ENCODE measurements at places on chromosomes 6 and 20.

DNA sequence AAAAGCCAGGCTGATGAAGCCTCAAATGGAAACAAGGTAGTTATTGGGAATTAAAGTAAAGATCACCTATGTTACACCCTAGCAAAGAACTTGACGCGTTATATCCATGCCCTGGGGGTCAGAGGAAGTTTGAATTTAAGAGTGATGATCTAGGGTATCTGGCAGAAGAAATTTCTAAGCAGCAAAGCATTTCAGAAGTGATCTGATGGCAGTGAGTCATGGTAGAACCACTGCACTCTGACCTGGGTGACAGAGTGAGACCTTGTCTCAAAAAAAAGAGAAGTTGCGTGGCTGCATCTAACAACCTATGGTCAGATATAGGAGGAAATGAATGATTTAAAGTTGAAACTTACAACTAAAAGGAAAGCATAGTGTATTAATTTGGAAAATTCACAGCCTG lies 45.2 kb downstream of the SCP2D1 start:
- DNase-seq, result no peak

DNA sequence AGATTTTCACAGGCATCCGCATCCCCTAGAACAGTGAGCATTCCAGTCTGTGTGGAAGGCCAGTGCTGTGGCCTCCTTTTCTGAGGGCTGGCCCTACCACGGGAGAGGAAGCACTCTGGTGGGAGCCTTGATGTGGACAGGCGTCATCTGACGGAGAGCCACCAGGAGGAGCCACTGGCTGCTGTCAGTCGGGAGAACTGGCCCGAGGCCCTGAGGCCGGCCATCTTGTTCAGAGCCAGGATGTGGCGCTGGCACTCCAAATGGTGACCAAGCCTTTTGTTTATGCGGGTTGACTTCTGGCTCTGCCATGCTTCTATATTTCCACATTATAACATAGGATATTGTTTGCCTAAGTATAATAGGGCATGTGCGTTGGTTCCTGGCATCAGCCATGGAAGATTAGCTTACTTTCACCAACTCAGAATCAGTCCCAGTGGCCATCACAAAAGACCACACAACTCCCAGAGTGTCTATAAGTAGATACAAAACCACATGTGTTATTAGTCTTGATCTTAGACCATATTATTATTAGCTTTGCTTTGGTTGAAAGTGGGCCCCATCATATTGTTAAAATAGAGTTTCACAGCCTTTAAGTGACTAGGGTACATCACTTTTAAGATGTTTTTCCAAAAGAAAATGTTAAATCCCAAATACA lies 273.9 kb upstream of the TAB2 start:
- DNase-seq, result no peak

- no peak for DNase-seq
Measured at GRCh38 chr6:22451962-22452361, 117.4 kb upstream of the HDGFL1 start.

GRCh38 chr6:113997116-113997515 lies 26.2 kb upstream of the HDAC2 start:
- no peak for DNase-seq

- DNase-seq, result no peak
Measured at GRCh38 chr20:3436864-3437574, 29.6 kb upstream of the DNAAF9 start.

- DNase-seq, result peak; percentile 37
Measured at GRCh38 chr20:3818155-3819151, 1.9 kb upstream of the AP5S1 start.

DNA sequence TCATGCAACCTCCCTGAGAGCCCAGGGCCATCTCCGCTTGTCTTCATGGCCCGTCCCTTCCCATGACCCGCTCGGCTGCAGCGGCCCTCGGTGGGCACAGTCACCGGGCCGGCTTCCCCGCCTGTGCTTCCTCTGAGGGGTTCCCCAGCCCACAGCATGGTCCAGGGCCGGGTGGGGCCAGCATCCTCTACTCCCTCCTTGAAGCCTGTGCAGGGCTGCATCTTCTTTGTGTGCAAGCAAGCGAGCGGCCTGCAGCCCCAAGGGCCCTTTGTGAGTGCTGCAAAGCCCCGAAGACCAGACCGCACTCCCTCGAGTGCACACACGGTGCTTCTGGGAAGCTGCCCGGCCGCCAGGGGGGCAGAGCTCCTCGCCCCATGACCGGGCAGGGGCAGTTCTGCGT lies 265.8 kb downstream of the TAF4 start:
- no peak for DNase-seq

DNA sequence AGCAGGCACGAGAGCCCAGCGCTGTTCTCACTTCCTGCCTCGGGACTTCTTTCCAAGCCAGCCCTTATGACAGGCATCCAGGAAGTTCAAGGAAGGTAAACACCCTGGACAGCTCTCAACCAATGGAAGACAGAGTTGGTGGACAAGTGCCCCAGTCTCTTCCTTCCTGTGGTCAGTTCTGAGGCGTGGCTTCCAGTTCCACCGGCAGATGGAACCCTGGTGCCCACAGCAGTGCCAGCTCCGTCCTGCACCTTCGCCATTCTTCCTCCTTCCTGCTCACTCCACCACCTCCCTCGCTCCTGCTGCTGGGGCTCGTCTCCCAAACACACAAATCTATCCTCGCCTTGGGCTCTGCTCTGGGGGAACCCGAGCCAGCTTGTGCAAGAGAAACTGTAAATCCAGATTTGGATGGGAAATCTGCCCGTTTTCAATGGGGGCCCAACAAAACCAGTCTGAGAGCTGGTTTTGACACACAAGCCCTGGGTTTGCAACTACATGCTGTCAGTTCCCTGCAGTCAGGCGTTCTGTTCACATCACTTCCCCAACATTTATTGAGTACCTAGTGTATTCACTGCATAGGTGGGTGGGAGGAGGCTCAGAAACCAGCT lies 162.7 kb downstream of the GRM4 start:
- no peak for DNase-seq

DNA sequence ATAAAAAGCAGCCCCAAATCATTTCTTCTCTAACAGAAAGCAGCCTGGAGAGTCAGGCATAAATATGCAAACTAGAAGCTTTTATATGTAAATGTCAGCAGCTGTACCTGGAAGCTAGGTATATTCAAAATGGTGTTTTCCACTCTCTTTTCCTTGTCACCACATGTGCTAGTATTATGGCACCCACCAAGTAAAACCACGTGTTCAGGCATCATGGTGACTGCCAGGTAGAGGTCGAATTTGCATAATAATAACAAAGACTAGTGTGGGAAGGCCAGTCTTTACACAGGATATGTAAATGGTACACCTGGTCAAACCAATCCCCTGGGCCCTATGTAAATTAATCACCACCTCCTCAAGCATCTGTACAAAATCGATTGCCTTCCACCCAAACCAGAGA lies 124.0 kb downstream of the MMUT start:
- DNase-seq, result no peak

- no peak for DNase-seq
Measured at GRCh38 chr6:166553563-166554271, 32.8 kb downstream of the RAMACL start.

DNA sequence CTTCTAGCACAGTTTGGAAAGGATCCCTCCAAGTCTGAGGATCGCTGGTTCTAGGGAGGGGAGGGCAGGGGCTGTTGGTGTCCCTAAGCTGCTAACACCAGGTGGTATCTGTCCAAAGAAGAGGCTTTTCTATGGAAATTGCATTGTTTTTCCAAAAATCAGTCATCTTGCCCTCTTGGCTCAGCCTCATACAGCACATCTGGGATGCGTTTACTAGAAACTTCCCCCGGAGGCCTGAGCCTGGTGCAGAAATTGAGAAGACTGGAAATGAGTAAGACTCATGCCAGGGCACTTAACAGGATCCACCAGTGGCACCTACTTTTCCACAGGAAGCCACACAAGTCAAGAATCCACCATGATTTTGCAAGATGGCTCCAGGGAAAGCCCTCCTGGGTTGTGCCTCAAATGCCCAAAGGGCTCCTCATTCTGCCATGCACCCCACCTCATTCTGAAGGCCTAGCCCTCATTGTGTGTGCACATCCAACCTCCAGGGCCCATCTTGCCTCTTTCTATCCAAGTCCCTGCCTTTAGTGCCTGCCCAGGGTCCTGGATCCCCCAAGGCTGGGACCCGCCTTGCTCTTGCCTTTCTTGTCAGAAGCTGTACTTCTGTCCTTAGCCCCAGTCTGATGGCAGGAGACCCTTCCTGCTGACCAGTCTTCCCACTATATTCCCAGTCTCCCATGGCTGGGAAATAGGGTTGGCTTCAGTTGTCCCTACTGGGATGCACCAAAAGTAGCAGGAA lies 97.6 kb downstream of the MRPL14 start:
- no peak for DNase-seq

- no peak for DNase-seq
Measured at GRCh38 chr6:148898376-148899014, 151.7 kb downstream of the UST start.

- no peak for DNase-seq
Measured at GRCh38 chr6:144214622-144215401, 64.5 kb downstream of the STX11 start.

GRCh38 chr6:1612974-1613306 lies 3.2 kb downstream of the FOXC1 start:
- DNase-seq, result no peak

DNA sequence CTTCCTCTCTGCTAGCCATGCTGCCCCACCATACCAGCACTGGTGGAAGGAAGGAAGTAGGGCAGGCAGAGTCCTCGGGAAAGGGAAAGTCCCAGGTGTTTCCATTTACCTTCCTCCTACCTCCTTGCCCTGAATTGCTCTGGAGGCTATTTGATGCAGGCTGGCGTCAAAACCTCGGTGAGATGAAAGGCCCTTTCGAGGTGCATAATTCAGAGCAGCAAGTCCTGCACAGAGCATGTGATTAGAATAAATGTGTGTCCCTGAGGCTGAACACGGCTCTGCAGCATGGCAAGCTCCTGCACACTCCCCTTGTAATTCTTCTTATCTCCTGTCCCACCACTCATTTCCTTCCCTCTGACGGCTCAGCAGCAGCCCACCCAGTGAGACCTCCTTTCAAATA lies 98.7 kb upstream of the LRFN2 start:
- DNase-seq, result no peak

GRCh38 chr6:38149531-38149930 lies 330.0 kb downstream of the ZFAND3 start:
- no peak for DNase-seq

DNA sequence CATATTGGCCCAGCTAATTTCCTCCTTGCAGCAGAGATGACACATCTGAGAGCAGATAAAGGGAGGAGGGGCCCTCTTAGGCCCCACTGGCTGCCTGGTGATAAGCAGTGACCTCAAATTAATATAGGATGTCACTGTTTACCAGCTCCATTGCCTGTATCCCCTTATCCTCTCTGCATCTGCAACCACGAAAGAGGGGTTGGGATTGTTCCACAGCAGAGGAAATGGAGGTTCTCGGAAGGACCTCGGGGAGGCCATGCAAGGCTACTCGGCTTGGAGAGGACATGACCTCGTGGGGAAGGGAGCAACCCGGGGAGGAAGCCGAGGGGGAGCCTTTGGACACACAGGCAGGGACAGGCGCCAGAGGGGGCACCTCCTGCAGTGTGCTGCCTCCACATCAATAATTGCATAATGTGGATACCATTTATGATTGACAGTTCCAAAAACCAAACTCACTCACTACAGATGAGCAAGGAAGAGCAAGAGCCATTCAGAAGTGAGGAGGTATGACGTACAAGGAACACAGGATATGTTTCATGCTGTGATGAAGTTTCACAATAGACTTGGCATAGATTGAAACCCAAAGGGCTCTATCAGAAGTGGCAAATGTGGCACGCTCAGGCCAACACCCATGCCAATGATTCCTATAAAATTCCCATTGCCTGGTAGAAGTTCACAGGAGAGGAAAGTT lies 177.2 kb upstream of the RNF24 start:
- DNase-seq, result no peak

- DNase-seq, result no peak
Measured at GRCh38 chr20:10540636-10541493, 105.8 kb downstream of the SLX4IP start.

DNA sequence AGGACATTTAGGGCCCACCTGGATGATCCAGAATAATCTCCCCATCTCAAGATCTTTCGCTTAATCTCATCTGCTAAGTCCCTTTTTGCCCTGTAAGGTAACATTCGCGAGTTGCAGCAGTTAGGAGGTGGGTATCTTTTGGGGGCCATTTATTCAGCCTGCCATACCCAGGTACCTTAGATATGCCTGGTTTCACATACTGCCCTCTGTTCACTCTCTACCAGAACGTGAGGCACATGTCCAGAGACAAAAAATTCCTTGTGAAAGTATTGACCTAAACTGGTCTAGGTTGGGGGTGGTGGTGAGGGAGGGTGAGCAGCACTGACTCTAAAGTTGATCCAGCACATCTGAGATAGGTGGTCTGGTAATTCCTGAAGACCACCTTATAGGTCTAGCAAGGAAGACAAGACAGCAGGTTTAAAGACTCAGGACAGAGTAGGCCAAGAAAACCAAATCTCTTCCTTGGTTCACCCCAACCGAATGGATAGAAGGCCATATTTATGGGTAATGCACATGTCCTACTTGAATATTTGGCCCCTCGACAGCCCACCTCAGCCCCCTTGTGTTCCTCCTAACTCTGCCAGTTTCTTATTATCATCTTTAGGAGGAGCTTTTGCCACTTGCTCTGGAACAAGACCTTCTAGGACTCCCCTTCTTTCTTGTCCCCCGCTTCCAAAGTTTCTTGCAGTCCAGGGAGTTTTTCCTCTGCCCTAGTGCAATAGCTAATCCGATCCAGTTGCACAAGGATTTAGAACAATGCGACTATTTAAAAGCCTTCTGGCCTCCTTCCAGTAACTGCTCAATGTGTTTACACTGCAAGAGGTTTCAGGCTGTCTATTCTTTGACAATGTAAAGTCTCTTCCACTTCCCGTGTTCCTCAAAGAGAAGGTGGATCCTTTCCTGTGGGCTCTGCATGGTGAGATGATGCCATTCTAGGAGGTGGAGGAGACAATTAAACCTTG lies 213.0 kb upstream of the LAMP5 start:
- peak; percentile 55 for DNase-seq

- no peak for DNase-seq
Measured at GRCh38 chr20:50273601-50274491, 83.2 kb downstream of the CEBPB start.

DNA sequence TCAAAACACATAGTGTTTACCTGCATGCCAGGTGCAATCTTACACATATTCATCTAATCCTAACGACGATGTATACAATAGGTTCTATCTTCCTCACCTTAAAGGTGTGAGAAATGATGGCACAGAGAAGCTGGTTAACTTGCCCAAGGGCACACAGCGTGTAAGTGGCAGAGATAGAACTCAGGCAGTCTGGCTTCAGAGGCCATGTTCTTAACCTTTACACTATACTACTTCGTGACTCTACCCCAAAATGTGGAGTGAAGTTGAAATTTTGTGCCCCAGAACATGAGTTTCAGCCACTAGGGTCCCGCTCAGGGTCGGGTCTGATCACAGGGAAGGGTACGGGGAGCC lies 584 bp downstream of the VPS52 start:
- no peak for DNase-seq

- DNase-seq, result peak; percentile 24
Measured at GRCh38 chr6:167550941-167551627, 226.2 kb downstream of the TTLL2 start.

- DNase-seq, result no peak
Measured at GRCh38 chr6:2560917-2561698, 189.6 kb downstream of the MYLK4 start.

GRCh38 chr20:1225783-1226654 lies at the start of gene RAD21L1:
Gene RAD21L1 (plus strand): TSS chr20:1226044. CDS start chr20:1228454, 2,410 bp downstream.
- DNase-seq, result peak; percentile 64

GRCh38 chr6:77228279-77228678 lies 235.0 kb downstream of the HTR1B start:
- DNase-seq, result no peak
